Karpas-422 (cell line): ENCODE measurements at places on chromosomes 11 and 22. TPM values are rescaled to one million over a fixed set of nuclear protein-coding genes. Genes with fewer than 3 reads are reported as not detected.
A peak's percentile ranks its signal among the peaks of the same experiment; 100 is the strongest.

GRCh38 chr22:43823353-43823908, 11.3 kb upstream of the EFCAB6 start:
- no peaks in the 10 kb centered on the region for H3K27me3 ChIP-seq
- no peak for DNase-seq
- no peak overlapping the region for H3K27ac ChIP-seq
- H3K4me3 ChIP-seq: no peak overlapping the region

DNA sequence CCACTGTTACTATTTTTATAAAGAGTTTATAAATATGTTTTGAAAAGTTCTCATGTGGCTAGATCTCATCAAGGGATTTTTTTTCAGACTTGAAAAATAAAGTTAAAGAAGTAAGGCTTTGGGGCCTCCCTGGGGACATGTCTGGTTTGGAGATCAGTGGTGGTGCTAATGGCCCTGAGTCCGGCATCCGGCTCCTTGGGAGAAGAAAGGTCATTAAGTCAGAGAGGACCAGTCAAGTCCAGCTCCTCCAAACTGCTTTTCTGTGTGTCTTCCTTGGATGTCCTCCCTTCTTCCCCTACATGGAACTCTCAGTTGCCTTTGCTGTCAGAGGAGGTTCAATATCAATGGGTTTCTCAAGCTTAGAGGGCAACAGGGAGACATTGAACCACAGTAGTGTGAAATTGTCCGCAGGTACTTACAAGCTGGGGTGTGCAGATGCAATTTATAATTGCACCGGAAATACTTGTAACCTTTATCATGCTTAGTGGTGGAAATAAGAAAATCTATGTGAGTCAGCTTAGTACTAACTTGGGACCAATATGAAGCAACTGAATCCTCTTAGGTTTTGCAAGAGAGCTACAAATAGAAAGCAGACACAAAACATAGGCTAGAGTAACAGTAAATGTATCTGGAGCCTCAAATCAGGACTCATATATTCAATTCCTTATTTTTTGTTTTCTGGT, 144.3 kb downstream of the TEAD1 start:
- no peak for DNase-seq
- no peaks in the 10 kb centered on the region; the same call in 1 of the 2 replicates for H3K27me3 ChIP-seq
- no peak overlapping the region for H3K4me3 ChIP-seq
- no peak overlapping the region for H3K27ac ChIP-seq
- H3K36me3 ChIP-seq: no peaks in the 10 kb centered on the region

Gene SULT4A1
- total RNA-seq: not detected in 2 replicates

Gene LSP1
- total RNA-seq: 46.9 and 115 TPM in 2 replicates

DNA sequence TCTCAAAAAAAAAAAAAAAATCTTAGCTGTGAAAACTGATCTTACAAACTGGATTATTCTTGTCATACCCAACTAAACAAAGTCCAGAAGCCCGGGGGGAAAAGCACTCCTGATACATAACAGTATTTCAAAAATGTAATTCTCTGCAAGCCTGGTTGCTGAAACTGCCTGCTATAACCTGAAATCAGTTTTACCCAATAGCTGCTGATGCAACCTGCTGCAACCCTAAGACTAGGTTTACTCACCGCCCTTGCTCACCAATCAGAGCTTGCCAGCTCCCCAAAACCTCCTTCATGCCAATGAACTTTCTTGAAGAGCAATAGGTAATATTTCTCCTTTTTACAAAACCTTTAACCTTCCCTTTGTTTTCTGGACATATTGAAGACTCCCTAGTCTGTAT, 12.4 kb downstream of the FGF19 start:
- no peak for DNase-seq
- H3K27me3 ChIP-seq: no peaks in the 10 kb centered on the region
- H3K36me3 ChIP-seq: no peaks in the 10 kb centered on the region
- H3K4me1 ChIP-seq: no peaks in the 10 kb centered on the region
- H3K4me3 ChIP-seq: no peak overlapping the region

- H3K36me3 ChIP-seq: no peaks in the 10 kb centered on the region
- H3K27me3 ChIP-seq: no peaks in the 10 kb centered on the region
- no peak overlapping the region for H3K4me3 ChIP-seq
- no peaks in the 10 kb centered on the region for H3K4me1 ChIP-seq
- DNase-seq: no peak
These were observed 21.0 kb upstream of the UVRAG start for GRCh38 chr11:75793966-75794365.

DNA sequence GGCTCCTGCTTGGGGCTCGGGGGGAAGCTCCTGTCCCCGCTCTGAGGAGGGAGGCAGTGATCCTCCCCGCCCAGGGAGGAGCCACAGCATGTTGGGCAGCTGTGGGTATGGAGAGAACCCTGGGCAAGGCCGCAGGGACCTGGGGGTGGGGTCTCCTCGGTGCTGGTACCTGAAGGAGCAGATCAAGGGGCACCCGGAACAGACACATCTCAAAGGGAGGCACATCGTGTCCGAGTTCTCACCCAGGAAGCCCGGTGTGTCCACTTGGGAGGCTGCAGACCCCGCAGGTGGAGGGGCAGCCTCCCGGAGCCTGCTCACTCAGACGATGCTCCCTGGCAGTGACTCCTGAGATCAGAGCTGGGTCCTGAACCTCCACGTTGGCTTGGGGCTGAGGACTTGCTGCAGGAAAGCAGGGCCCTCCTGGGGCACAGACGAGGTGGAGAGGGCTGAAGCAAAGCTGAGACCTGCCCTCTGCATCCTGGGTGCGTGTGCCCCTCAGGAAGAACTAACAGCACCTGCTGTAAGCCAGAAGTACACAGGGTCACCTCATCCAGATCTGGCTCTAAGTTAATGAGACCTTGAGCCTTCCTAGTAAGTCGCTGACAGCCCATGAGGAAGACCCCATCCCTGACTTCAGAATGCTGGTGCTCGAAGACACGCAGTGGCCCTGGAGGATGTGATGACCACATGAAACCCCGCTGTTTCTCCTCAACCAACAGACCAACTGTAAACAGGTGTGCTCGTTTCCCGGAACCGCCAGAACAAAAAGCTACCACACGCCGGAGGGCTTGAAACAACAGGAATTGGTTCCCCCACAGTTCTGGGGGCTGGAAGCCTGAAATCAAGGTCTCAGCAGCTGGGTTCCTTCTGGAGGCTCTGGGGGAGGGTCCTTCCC, 5.9 kb upstream of the OSBPL5 start:
- no peaks in the 10 kb centered on the region for H3K36me3 ChIP-seq
- H3K4me3 ChIP-seq: no peak overlapping the region
- no peaks in the 10 kb centered on the region for H3K27me3 ChIP-seq

DNA sequence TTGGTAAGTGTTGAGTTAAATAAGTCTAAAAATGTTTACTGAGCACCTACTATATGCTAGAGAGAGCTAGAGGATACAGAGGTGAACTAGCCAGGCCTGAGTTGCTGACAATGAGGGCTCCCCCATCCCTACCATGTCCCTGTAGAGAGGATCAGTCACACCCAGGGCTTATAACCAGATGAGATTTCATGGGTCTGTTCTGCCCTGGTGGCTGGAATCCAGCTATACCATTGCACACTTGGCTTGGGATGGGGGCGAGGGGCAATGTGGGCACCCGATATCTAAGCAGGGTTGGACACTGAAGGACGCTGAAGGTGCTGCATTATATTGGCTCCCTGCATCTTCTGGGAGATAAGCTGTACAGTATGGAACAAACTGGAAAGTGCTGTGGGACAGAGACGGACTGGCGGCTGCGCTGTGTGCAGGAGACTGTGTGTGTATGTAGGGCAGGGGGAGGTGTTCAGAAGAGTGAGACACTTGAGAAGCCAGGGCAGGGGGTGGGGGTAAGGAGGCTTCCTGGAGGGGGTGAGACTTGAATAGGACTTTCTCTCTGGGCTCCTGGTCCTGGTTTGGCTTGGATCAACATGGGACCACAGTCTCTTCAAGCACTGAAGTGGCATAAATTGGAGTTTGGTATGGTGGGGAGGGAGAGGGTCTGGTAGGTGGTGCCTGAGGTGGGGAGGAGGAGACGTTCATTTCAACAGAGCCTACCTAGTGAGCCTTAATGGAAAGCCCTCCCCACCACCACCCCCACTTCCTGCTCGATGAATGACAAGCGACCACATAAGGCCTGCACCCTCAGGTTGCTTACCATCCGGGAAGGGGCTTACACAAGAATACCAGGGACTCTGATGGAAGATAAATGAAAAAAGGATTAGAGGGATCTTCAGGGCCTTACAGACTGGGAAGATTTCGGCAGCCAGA, 1.8 kb downstream of the CD82 start:
- H3K36me3 ChIP-seq: no peaks in the 10 kb centered on the region
- H3K27ac ChIP-seq: no peak overlapping the region
- peak overlapping the region; percentile 65; the same call in 1 of the 2 replicates for H3K4me3 ChIP-seq
- DNase-seq: no peak
- H3K4me1 ChIP-seq: peaks cover 47% of the 10 kb centered on the region
- H3K27me3 ChIP-seq: no peaks in the 10 kb centered on the region

Gene RAB3IL1
- total RNA-seq: not detected in 2 replicates

Gene GRK3
- 1.4 and 2.0 TPM in 2 replicates for total RNA-seq

GRCh38 chr11:64710418-64711137, 12.4 kb downstream of the NRXN2 start:
- H3K4me1 ChIP-seq: peaks cover 16% of the 10 kb centered on the region
- no peak overlapping the region for H3K4me3 ChIP-seq
- H3K36me3 ChIP-seq: no peaks in the 10 kb centered on the region

Gene ROM1
- 0.45 and 1.2 TPM in 2 replicates for total RNA-seq

Gene JHY
- total RNA-seq: not detected in 2 replicates

Gene TRIM66
- 13.3 and 15.3 TPM in 2 replicates for total RNA-seq

Gene MPZL2
- not detected in 2 replicates for total RNA-seq

DNA sequence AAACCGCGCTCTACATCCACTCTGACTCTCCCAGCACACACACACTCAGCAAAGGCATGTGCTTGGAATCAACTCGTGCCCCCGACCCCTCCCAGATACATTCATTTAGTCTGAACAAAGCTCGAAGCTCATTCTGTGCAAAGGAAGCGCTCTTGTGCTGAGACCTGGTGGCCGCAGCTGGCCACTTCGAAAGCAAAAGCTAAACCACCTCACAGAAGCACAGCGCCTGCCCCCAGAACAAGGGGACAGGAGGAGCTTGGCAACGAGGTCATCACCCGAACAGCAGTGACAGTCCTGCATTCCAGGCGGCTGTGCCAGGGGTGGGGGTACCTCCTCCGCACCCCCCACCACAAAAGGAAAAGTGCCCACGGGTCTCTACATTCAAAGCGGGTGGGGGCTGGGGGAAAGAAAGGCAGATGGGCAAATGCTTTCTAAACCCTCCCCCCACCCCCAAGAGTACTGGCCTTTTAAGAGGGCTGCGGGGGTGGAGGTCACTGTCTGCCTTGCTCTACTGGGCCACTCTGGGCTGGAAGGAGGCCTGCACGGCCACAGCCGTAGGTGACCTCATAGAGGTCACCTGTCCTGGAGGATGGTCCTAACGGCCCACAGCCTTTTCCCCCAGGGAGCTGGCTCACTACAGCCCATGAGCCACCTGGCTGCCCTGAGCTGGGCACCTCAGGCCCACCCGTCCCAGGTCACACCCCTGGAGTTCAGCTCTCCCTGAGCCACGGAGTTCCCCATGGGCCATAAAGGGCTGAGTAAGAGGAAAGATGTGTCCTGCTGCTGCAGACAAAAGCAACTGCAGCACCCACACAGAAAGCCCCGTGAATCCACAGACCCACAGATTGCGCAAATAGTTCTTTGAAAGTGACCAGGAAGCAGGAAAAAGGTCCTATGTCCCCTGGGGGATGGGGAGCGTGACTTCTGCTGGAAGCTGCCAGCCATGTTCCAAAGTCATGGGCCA, 21.3 kb downstream of the CBX7 start:
- H3K4me3 ChIP-seq: no peak overlapping the region
- H3K27ac ChIP-seq: no peak overlapping the region
- no peaks in the 10 kb centered on the region for H3K36me3 ChIP-seq

DNA sequence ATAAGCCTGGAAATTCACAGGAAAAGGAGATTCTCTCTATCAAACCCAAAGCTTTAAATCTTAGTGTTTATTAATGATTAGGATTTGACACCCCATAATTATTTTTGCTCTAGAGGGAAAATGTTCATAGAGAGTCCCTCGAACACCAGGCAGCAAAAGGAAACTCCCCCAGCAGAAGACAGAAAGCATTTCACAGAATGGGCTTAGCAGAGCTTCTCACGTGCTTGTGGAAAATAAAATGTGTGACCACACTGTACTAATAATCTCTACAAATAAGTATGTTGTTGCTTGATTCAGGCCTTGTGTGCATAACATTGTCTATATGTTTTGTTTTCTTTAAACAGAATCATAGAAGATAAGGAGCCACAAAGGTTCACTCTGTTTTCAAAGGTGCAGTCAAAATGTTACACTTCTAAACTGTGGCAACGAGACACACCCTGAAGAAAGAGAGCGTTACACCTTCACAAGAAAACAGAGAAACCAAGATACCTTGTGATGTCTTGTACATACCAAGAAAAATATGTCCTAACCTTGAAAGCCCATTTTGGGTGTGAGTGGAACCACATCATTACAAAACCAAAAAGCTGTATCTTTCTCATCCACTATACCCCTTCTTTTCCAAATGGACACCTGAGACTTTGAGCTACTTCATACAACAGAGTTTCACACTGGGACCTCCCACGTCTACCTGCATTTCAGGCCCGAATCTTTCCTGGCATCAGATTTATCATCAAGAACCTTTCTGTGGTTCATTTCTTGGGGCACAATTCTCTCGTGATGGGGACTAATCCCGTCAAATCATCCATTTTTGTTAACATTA, 282.5 kb downstream of the ETS1 start:
- no peak overlapping the region for H3K4me3 ChIP-seq
- H3K4me1 ChIP-seq: peaks cover 8% of the 10 kb centered on the region
- no peaks in the 10 kb centered on the region for H3K27me3 ChIP-seq
- H3K36me3 ChIP-seq: no peaks in the 10 kb centered on the region
- H3K27ac ChIP-seq: no peak overlapping the region
